RWPE2 (cell line): ENCODE measurements at places on chromosomes 12 and 14.
A peak's percentile ranks its signal among the peaks of the same experiment; 100 is the strongest.

DNA sequence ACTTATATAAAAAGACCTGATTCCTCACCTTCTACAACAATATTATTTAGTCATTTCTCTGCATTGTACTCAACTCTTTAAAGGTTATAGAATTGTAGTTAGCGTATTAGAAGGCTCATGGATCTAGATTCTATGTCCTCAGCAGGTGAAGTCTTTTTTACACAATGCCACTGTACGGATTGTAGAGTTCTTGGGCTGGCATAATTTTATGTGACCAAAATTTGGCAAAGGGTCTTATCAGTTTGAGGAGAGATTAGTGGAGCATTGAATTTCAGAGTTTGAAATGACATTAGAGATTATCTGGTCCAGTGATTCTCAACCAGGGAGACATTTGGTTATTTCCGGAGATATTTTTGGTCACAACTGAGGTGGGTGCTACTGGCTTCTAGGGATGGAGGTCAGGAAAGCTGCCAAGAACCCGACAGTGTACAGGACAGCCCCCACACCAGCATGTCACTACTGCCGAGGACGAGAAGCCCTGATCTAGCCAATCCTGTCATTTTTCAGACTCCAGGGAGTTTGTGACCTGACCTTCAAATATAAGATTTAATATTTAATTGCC is 63.9 kb downstream of the BICD1 start:
- DNase-seq: no peak

GRCh38 chr14:66254038-66254437 is 232.1 kb upstream of the CCDC196 start:
- DNase-seq: no peak

DNA sequence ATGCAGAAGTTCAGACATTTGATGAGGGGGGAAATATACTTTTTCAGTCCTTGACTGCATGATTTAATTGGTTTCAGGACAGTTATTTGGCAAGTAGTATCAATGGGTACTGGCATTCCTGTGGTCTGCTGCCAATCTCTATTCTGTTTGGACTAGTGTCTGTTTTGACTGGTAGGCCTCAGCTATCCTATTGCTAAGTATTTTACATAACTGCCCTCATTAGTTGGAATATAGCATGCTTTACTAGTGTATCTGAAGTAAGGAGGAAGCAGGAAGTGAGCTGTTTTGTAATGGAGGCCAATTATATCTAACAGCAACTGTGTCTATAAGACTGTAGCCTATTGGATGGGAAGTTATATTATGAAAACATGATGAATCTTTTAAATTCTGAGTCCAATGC is 104.3 kb downstream of the FLRT2 start:
- DNase-seq: no peak

GRCh38 chr14:92948647-92949046 is 25.7 kb downstream of the CHGA start:
- DNase-seq: no peak

DNA sequence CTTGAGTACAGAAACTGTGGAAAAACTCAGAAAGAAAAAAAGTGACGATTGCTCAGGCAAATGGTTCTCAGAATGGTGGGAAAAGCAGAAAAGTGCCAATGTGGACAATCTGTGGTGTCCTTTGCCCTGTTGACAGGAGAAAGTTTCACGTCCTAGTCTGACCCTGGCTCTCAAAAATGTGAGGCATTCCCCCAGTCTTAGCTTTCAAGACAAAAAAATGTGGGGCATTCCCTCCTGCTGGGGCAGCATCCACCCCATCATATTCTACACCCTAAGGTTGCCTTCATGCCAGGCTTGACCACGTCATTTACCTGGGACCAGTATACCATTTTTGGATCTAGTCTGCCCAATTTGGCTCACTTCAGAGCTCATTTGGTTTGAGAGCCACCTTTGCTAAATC is 20.7 kb upstream of the ANAPC7 start:
- DNase-seq: no peak

GRCh38 chr14:83883732-83884131 is 1646.2 kb upstream of the FLRT2 start:
- DNase-seq: no peak

DNA sequence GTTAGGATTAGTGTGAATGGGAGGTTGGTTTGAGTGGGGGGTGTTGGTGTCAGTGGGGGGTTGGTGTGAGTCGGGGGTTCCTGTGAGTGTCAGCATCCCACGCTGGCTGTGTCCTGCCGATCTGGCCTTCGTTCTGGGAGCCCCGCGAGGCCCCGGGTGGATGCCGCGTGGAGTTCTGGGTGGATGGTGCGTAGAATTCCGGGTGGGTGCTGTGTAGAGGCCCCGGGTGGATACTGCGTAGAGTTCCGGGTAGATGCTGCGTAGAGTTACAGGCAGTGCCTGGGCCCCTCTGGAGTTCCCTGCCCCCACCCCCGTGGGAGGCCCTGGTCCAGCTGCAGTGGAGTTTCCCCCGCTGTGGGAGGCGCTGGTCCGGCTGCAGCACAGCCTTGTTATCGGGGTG is 8.7 kb downstream of the NOC4L start:
- peak; percentile 54 for DNase-seq

- no peak for DNase-seq
Measured at GRCh38 chr12:77601069-77601468, 229.6 kb upstream of the NAV3 start.

- no peak for DNase-seq
Measured at GRCh38 chr14:34164162-34164864, 213.4 kb upstream of the EGLN3 start.

DNA sequence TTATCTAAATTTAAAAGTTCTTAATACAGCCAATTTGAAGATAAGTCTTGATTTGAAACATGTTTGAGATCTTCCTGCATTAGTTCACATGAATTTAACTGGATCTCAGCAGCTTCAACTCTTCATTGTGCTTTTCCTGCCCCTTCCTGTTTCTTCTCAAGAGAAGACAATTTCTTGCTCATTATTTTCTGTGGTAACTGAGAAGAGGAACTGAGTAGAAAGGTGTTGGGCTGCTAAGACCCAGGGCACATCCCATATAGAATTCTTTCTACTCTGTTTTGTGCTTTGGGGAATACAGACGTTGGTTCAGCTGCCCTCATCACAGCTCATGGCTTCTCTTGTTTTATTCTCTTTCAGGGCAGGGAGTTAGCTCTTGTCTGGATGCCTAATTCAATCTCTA is 110.2 kb downstream of the SNAPC1 start:
- DNase-seq: no peak

GRCh38 chr14:21215130-21215878 is 53.9 kb downstream of the HNRNPC start:
- DNase-seq: no peak

DNA sequence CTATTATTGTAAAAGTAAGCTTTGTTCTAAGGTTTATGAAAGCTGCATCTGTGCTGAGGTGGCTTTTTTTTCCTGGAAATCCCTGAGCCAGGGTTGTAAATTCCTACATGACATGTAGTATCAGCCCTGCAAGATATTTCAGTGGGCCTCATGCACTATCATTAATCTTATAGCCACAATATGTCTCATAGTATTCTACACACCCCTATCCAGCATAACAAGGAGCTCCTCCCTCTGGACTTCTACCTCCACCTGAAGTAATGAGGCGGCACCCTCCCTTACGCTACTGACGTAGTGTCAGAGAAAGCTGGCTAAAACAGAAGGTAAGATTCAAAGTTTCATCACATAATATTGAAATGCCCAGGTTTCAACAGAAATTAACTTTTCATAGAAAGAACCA is 35.5 kb downstream of the SLC5A8 start:
- DNase-seq: no peak

DNA sequence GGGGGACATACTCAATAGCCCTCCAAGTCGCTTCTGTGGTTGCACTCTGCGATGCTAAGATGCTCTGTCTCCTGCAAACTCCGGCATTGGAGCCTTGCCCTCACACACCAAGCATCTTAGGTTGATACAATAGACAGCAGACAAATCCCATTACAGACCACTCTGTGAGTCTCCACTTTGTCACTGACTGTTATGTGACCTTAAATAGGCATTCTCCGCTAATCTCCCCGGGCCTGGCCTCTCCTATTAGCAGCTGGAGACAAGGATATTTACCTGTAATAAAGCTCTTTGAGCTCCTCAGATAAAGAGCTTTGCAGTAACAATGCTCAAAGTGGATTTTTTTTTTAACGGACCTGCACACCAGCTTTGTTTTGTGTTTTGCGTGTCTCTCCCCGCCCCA is 479.7 kb upstream of the TBX3 start:
- no peak for DNase-seq

DNA sequence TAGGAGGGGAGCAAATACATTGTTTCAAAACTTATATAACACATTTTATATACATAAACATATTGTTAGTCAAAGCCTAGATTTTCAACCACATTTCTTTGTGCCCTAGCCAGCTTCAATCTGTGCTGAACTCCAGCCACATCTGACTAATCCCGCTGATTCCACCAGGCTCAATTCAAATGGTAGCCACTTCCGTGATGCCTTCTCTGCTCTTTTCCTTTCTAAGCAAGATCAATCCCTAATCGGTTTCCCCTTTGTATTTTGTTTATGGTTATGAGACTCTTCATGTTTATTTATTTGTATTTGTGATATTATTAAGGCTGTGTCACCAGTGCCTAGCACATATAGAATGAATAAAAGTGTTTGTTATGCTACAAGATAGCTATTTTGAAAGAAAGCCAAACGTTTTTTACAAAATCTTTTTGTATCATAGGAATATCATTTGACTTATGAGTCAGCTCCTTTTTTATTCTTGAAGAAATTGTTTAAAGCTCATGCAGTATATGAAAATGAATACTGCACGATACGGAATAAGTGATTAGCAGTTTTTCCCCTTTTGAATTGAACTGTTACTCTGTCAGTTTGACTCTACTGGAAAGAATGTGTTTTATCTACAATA is 110.2 kb downstream of the PLEKHA5 start:
- no peak for DNase-seq

GRCh38 chr14:68822132-68822651 is 29.3 kb upstream of the ZFP36L1 start:
- peak; percentile 52 for DNase-seq

DNA sequence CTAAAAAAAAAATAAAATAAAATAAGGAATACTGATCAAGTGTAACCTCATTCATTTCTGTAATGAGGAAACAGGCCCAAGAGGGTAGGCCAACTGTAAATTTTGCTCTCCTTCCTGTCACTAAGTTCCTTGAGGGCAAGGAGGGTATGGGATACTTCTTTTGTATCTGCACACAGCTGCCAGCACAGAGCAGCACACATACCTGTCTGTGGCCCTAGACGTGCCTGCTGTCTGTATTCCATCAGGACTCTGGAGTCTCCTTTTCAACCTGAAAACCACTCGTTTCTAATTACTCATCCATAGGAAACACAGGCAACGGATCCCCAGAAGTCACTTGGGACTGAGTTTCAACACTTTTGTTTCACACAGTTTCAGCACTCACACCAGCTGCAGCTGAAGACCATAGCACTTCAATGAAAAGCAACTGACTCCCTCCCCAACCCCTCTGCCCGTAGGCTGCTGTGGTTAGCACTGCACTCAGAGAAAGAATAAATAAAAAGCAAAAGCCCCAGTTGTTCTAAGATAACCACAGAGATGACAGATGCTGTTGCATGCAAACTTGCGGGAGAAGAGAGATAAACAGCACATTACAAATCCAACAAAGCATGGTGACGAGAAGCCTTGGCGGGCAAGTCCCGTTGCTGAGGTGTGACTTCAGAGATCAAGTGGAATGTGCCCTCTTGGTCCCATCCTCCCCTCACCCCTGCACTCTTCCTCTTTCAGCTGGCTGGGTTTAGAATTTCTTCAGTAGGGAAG is 24.9 kb downstream of the CRACR2A start:
- no peak for DNase-seq

DNA sequence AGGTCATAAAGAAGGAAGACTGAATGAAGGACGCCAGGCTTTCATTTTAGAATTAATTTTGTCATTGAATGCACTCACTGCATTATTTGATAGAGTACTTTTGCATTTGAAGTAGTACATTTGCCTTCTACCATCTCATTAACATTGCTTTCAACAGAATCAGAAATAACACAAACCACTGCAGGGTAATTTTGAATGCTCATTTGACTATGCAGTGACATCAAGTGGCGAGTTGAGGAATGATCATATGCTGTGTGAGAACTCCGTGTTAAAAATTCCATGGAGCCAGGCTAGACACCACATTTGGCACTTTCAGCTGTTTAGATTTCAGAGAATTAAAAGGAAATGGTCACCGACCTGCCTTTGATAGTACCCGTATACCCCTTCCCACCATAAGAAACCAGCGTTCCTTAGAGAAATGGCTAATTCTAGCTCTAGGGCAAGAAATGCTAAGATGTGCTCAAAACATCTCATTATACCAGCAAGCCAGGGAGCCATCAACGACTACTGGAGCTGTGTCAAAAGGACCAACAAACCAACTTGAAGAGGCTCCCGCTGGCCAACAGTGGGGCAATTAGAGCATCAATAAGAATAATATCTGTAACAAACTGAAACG is 16.5 kb downstream of the HEBP1 start:
- DNase-seq: no peak

DNA sequence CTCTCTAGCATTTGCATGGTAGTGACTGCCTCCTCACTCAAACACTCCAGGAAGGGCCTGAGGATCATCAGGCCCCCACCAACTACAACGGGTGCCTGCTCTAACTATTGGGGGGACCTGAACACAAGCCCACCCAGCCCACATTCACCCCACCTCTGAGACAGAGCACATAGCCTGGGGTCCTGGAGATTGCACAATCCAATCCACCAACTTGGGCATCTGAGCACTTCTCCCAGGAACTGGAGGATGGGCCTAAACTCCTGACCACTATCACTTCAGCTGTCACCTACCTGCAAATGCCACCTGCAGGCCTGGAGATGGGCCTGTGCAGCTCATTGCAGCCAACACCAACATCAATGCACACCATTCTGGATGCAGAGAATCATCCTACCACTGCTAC is 66.6 kb downstream of the TMTC3 start:
- DNase-seq: no peak

GRCh38 chr12:20150835-20151422 is 217.4 kb upstream of the PDE3A start:
- DNase-seq: no peak

DNA sequence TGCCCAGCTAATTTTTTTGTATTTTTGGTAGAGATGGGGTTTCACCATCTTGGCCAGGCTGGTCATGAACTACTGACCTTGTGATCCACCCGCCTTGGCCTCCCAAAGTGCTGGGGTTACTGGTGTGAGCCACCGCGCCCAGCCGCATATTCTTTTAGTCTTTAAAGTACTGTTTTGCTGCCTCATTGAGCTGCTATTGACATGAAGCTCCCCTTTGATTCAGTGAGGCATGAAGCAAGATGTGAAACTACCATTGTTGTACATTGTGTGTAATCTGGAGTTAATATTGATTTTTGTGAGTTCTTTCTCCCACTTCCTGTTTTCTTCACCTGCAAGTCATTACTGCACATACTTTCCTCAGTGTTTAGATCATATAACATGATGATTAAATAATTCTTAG is 80.8 kb downstream of the MNAT1 start:
- no peak for DNase-seq

GRCh38 chr14:56119201-56119981 is 1.2 kb downstream of the PELI2 start:
- DNase-seq: no peak

DNA sequence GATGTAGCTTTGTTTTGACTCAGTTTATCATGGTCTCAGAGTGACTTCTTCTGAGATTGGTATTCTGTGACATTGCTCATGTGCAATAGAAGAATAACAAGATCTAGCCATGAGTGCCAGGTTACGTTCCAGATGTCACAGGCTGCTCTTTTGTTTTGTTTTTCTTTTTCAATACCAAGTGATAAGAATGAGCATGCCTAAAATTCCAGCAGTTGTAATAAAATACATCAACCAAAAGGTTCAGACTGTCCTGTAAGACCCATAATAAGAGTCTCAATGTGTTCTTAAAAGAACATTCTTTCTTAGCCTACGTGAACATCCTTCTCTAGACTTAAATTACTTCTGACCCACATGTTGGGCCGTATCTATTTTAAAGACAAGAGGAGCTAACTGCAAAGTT is 669.2 kb downstream of the DIO2 start:
- no peak for DNase-seq
